IMR-90 (cell line): ENCODE measurements at places on chromosomes 7 and 10. TPM values are rescaled to one million over a fixed set of nuclear protein-coding genes. Genes with fewer than 3 reads are reported as not detected.

- H3K36me3 ChIP-seq, result no peaks in the 10 kb centered on the region
- H3K4me3 ChIP-seq, result no peak overlapping the region
- DNase-seq, result no peak
- H3K4me1 ChIP-seq, result peaks cover 7% of the 10 kb centered on the region
- no peak overlapping the region for H3K27ac ChIP-seq
Measured at GRCh38 chr7:128160296-128160695, 80.8 kb upstream of the LEP start.

The FFAR4 gene
- not detected in 2 replicates for total RNA-seq

GRCh38 chr10:75468612-75469005, 37.2 kb downstream of the LRMDA start:
- peaks cover 10% of the 10 kb centered on the region; the same call in 1 of the 2 replicates for H3K4me1 ChIP-seq
- no peaks in the 10 kb centered on the region for H3K36me3 ChIP-seq
- peak overlapping the region; percentile 57; the same call in 1 of the 2 replicates for H3K27ac ChIP-seq
- no peak for DNase-seq
- no peak overlapping the region for H3K4me3 ChIP-seq

DNA sequence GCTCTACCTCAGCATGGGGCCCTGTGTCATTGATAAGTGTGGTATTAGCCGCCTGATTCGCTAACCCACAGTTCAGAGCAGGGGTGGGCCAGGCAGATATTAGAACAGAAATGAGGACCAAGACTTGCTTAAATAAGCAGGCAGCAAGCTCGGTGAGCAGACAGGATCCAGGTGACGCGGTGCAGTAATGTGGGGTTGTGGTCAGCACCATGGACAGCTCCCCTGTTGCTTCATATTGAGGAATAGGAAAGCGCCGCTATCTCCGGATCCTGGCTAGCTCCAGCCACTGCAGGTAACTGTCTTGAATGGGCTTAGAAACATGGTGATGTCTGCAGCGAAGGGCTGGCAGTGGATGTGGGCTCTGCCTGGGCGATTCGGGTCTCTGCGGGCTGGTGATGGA, 51.3 kb upstream of the GPR26 start:
- no peaks in the 10 kb centered on the region for H3K36me3 ChIP-seq
- H3K4me3 ChIP-seq, result no peak overlapping the region
- peak; percentile 7 for DNase-seq
- H3K27me3 ChIP-seq, result no peaks in the 10 kb centered on the region
